Stimulated activated CD4-positive, alpha-beta T cell treated with anti-CD3 and anti-CD28 coated beads, Interleukin-1b, Interleukin-23, amount 100 ng/mL, for 1 hour (primary cell): ENCODE measurements at places on chromosomes 1 and 21.

DNA sequence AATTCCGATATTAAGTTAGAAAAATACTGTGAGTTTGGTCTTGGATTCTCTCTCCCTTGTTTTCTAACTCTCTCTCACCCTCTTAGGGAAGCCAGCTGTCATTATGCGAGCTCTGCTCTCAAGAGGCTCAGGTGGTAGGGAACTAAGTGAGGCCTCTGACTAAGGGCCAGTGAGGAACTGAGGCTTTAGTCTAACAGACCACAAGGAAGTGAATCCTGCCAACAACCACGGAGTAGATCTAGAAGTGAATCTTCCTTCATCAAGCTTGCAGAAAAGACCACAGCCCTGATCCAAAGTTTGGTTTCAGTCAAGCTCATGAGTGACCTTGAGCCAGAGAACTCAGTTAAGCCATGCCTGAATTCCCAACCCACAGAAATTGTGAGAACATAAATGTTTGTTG is 180.1 kb upstream of the PRMT6 start:
- no peak for DNase-seq

- DNase-seq: no peak
Measured at GRCh38 chr21:29669416-29669815, 270.4 kb downstream of the GRIK1 start.

DNA sequence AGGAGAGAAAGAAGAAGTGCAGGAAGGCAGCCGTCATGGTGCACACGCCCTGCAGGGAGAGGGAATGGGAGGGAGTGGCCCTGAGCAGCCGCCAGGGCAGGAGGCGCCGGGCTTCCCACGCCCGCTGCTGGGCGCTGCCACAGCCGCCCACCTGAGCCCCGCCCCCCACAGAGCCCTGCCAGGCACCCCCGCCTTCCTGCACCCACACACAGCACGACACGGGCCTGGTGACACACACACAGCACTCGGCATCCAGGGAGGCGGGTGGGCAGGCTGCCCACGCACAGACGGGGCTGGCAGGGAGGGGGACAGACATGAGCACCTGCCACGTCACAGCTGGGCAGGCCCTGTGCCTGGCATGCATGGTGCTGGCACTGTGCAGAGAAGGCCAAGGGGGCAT is 27.5 kb downstream of the ADGRB2 start:
- no peak for DNase-seq

DNA sequence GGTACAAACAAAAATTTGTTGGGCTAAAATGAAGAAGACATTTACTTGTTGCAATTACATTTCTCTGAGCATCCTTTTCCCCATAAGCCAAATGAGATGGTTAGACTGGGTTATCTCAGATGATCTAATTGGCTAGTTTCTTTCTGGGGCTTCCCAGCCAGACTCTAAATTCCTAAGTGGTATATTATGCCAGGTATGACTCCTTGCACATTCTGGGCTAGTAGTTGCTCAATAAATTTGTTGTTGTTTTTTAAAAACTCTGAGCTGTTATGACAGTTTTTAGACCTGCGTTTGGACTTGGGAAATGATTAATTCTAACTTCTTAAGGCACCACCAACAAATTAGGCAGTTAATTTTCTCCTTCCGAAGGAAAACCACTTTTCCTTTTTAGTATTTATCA is 66.1 kb downstream of the UCK2 start:
- DNase-seq: no peak

DNA sequence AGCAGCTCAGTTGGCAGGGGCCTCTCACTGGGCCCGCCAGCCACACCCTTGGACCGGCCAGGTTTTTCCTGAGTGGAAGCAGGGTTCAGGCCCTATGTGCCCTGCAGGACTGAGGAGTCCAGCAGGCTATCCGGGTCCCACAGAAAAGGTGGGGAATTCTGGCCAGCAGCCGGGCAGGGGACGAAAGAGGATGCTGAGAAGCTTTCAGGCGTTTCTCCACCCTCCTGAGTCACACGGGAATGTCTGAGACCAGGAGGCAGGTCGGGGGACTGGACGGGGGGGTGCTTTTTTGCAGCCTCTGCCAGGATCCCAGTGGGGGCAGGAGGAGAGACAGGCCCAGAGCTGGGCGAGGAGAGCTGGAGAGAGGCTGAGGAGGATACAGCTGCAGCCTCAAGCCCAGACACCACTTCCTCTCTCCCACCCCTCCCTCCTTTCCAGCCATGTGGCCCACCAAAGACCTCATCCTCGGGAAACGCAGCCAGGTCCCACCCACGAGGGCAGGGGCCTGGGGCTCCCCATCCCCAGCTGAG is 105.4 kb downstream of the SPSB1 start:
- DNase-seq: no peak

DNA sequence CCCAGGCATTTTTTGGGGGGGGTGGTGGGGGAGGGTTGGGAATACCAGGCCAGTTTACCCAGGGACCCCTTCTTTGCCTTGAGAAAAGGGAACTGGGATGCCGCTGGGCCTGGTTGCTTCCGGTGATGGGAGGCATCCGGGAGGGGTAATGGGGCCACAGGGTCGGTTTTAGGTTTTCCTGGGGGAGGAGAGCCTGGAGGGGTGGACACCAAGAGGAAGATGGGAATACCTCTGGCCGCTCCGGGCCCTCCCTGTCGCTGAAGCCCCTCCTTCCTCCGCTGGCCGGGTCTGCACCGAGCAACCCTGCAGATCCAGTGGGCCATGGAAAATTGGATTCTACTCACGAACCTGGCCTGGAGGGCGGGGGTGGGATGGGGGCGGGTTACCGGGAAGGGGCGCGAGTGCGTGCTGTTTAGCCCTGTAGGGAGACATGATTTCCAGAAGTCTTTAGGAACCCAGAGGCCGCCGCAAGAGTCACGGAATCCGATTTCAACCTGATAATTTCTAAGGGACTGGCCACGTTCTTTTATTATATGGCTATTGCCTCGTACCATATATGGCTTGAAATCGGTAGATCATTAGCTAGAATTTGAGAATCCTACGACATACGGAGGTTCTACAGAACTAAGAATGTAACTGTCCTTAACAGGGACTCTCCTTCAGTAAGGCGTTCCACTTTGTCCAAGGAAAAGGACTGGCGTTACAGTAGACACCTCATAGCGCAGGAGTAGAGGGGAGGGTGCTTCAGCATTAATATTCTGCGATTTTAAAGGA is 749 bp downstream of the AKIRIN1 start:
- DNase-seq: no peak

- DNase-seq: no peak
Measured at GRCh38 chr1:18739897-18740296, 109.3 kb downstream of the PAX7 start.

- no peak for DNase-seq
Measured at GRCh38 chr1:174408146-174408545, 39.6 kb upstream of the GPR52 start.

DNA sequence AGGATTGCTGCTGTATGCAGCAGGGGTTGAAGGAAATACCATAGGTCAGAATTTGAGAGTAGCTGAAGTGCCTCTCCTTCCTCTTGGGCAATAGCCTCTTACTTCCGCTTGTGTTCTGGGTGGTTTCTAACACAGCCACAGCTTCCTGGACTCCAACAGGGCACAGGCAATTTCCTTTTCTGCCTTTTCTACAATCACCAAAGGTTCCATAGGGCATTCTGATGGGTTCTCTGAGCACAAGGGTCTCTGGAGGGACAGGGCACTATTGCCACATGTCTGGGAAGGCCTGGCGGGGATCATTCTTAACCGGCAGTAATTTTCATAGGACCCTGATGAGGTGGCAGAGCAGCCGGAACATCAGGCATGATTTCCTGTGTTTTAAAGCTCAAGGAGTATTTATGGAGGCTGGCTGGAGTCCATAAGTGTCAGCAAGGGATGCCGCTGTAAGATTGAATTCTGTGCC is 5.5 kb upstream of the AGTRAP start:
- DNase-seq: no peak

DNA sequence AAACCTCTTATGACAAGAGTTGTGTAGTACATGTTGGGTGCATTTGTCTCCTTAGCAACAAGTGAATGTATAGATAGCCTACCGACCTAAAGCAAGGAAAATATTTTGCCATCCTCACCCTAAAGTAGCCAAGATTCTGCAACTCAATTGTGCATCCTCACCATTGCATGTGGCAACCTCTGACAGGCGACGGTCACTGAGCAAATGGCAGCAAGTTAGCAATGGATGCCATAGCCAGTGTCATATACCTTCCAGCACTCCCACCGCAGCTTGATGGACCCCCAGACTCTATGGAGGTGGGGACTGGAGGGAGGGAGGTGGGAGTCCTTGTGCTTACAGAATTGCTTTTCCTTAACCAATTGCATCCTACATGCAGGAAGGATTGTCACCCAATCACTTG is 17.0 kb downstream of the PROX1 start:
- DNase-seq: no peak

DNA sequence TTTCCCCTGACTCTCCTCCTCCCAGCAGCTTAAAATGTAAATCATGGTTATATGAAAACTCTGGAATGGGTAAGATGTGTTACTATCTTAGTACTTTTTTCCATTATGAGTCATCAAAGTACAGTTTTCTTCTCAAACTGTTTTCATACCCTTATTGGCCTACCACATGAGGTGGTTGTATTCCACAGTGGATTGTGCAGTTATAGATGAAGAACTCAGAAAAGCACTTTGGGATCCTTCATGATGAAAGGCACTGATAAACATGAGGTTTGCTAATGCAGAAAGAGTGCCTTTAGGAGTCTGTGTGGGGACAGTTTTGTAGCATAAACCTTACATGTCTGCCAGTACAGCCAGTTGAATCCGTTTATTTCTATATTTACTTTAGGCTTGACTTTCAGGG is 32.0 kb upstream of the MYOCOS start:
- no peak for DNase-seq

DNA sequence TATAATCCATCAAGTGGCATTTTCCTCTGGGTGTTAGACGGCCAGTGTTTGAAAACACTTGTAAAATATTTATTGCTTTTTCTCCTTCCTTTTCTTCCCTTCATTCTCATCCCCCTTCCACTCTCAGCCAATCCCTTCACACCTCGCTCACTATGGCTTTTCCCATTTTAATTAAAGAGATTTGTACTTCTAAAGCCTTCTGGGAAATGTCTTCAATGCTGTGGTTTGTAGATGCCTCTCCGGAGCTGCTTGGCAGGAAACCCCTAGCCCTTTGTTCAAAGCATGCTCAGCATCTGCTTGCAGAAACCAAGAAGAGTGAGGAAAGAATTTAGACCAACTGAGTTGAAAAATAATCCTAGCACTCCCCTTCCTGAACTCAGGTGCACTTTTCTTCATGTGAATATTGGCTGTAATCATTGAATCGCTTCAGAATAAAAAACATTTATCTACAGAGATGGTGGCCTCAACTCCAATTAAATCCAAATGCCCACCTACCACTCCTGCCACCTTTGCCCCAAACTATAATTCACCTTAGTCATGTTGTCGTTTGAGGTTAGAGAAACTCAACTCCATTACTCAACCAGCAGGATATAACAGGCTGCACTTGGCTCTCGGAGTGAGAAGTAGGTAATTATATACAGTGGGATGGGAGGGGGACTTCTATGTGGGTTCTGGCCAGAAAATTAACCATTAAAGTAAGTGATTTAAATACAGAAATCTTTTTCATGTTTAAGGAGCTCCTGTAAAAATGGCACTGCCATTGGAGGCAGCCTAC is 659.4 kb upstream of the CAMK1G start:
- no peak for DNase-seq

DNA sequence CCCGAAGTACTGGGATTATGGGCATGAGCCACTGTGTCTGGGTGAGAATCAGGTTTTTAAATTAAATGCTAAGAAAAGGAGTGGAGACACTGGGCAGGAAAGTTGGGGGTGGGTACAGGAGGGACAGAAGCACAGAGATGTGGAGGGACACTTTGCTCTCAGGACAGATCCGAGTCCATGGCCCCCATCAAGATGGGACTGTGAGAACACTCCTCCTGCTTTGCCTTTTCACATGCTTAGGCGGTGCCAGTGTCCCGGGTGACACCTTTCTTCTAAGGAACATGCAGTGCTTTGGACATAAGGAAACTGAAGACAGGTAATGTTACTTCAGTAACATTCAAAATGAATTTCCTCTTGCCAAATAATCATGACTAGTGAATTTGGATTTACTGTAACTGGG is 16.7 kb downstream of the SLC25A33 start:
- no peak for DNase-seq

DNA sequence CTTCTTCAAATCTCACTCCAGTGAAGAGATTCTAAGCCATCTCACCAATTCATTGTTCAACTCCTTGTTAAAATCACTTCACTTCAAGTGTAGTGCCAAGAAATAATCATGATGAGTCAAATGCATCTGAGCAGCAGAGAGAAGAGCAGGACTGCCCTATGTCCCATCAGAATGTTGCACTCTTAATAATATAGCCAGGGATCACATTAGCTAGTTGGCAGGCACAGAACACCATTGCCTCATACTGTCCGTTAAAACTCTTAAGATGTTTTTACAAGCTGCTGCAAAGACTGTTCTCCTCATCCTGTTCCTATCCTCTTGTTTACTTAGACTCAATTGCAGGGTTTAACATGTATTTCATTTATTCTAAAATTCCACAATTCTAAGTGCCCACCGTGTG is 432.9 kb downstream of the PLPP3 start:
- no peak for DNase-seq
